ENCODE measurements at places on chromosomes 13 and 19.

GRCh38 chr19:7781157-7781556 is 18.1 kb downstream of the CLEC4M start:
- DNase-seq = no peak

DNA sequence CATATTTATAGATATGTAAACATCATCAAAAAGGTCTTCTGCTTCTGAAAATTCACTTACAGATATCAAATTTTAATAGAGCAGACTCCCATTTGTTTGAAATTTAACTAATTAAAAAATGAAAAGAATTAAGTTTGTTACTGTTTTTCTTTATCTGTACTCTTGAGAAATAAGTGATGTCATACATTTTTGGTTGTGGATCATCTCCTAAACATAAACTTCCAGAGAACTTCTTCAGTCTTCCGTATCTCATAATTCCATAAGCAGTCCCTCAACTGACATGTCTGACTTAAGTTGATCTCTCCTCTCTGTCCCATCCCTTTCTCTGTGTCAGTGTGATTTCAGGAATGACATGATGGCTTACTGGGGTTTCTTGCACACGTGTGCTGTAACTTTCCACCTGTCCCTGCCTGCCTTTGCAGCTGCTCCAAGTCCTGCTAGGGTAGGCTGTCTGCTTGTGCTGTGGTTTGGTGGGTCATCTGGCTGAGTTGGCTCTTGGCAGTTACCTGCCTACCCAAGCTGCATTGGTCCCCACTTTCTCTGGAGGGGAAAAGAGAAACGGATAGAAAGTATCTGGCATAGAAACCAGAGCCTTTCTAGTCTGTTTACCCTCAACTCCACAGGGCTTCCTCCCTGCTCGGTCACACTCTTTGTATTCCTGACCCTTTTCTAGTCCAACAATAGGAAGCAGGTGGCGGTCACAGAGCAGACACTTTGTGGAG is 127.1 kb downstream of the GGACT start:
- DNase-seq = no peak

DNA sequence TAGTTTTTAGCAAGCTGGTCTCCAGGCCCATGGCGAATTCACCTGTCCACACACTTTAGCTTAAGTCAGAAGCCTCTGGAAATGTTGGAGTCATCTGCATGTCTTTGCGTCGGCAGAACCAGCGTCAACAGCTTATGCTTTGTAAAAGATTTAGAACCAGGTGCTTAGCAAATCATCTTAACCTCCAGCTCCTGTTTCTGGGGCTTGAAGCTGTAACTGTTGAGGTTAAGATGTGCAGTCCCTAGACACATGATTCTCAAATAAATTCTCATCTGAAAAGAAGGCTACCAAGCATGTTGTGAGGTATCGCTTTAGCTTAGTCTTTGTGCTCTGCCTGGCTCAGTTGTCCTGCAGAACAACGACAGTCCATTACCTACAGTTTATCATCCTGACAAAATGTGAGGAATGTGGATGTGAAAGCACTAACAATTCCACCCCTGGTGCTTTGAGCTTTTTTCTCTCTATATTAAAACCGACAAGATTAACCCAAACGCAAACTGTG is 4.4 kb downstream of the EFNB2 start:
- no peak for DNase-seq

DNA sequence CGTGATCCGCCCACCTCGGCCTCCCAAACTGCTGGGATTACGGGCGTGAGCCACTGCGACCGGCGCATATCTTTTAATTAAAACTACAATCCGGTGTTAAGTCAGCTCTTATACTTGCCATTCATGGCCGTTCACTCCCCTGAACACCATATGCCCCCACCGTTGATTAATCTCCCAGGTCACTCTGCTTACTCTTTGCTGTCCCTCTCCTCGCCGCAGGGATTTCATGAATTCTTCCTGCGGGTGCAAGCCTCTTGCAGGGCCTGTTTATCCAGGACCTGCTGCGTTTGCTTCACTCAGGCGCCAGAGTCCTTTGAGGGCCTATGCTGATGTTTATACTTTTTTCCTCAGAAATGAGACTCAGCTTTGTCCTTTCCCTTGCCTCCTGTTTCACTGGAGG is 996 bp downstream of the ERVV-2 start:
- no peak for DNase-seq

DNA sequence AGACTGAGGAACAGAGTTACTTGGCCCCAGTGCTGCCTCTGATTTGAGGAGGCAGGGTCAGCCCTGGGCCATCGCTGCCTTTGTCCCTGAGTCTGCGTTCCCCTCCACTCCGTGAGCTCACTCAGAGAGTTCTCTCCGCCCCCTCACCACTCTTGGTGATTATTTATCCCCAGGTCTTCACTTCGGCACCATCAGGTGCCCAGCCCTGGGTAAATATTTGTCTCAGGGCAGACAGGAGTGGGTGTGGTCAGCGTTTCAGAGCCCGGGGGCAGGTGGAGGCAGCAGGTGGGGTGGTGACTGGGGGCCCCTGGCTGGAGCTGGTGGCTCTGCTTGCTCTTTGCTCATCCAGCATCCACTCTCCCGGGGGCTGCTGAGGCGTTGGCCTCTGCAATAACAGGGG is 20.6 kb downstream of the PPP1R37 start:
- DNase-seq = no peak
